ENCODE measurements at places on chromosomes 4 and X.

GRCh38 chr4:57233386-57233785, 123.2 kb upstream of the IGFBP7 start:
- DNase-seq: peak; percentile 7

DNA sequence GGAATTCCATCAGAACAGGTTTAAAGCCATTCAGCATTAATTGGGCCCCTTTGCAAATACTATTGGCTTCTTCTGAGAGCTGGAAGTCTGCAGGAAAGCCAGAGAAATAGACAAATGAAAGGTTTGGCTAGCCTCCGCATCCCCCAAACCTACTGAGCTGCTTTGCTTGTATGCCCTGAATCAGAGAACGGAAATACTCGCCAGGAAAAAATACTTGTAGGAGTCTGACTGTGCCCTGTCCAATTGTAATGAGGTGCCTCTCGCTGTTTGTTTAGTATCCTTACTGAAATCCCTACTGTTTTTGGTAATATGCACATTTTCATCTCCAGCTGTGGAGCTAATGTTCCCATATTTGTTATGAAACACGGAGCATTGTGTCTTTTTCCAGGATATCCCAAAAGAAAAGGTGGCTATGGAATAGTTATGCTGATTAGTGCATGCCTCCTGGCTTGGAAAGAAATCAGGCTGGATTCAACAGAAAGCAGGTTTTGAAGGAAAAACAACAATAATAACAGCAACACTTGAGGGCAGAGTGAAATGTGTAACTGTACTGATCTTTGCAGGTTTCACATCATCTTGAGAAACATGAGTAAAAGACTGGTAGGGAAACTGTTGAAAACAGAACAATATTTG, 50.7 kb upstream of the NLGN4X start:
- DNase-seq: no peak

DNA sequence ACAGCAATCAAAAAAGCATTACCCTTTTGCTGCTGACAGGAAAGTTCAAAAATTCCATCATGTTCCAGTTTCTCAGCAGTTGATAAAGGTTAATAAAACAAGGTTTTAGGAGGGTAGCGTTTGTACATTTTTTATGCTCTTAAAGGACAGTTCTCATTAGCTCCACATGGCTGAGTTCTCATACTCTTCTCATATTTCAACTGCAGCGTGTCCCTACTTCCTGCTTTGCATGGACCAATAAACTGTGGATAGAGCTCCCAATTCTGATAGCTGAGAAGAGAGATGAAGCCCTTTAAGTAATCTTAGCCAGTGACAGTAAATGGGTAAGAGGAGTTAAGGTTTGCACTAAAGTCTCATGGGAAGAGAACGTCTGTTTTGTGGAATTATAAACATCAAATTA, 53.5 kb downstream of the SPANXA2 start:
- no peak for DNase-seq

GRCh38 chrX:30307466-30307865, 1.7 kb downstream of the NR0B1 start:
- no peak for DNase-seq

GRCh38 chrX:48558271-48558670, 16.0 kb upstream of the RBM3 start:
- no peak for DNase-seq

DNA sequence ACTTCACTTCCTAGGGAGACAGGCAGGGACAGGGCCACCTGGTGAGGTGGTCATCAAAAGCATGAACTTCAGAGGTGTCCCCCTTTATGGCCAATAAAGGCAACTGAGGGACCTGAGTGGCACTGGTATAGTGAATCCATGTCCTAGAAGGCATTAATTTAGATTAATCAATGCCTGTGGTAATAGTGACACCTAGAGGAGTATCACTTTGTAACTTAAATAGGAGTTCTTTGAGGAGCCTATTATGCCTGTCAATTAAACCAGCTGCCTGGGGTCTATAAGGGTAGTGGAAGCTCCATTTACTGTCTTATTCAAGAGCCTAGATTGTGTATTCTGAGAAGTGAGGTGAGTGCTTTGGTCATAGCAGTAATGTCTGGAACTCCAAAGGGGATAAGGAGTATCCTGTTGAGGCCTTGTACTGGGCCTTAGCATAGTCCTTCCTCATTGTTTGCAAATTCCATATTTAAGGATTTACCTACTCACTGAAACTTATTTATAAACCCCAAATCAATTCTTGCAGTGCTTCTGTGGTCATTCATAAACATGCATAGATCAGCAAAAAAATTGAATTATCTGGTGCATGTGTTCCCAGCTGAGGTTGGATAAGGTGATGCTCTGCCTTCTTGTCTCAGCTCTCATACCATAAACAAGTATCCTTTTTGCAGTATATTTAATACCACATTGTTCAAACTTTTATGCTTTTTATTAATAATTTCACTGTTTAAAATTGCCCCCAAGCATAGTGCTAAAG, 213.8 kb upstream of the RADX start:
- DNase-seq: no peak

GRCh38 chr4:53563824-53564223, 27.5 kb downstream of the LNX1 start:
- DNase-seq: no peak

GRCh38 chr4:76305971-76306881, at the start of gene STBD1:
TSS of gene STBD1 (plus strand) at chr4:76306733. CDS start at chr4:76306770, 37 bp downstream.
- peak; percentile 45 for DNase-seq

DNA sequence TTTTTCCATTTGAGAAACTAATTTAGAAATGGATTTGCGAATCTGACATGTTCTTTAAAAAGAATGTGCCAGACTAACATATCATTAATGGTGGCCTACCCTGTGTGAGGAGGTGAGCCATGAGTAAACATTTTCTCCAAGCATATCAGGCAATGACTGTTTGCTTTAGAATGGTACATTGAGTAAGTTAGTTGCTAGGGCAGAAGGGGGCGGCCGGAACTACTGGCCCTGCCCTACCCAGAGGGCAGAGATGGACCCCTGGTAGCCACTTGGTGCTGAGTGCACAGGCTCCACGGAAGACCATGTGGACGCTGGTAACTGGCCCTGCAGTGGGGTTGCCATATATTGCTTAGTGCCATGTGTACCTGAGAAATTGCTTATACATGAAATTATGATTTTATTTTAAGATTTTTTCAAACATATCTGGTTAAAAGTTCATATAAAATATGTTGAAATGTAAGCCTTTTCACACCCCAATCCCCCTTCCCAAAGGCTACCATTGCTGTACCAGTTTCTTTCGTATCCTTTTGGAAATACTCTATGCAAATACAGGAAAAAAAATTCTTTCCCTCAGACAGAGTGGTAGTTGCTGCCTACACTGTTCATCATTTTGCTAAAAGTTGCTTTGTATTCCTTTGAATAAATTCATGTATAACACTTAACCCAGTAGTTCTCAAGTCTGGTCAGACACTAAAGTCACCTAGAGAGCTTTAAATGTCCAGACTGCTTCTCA, 8.8 kb downstream of the FNIP2 start:
- DNase-seq: peak; percentile 2

DNA sequence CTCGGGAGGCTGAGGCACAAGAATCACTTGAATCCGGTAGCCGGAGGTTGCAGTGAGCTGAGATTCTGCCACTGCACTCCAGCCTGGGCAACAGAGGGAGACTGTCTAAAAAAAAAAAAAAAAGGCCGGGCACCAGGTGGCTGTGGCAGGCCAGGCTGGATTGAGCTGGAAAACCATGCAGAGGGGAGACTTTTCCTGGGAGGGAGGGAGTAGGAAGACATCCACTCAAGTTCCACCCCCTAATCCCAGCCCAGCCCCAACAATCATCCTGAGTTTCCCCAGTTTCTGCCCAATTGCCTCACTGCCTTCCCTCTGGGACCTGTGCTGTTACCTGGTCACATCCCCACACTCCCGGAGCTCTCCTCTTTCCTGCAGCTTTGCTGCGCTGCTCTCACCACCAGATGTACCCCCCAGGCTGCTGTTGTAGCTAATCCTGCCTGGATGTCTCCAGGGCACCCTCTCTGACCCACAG, 9.0 kb upstream of the TSPYL2 start:
- peak; percentile 84 for DNase-seq

GRCh38 chr4:173264245-173264644, 69.9 kb downstream of the HMGB2 start:
- DNase-seq: no peak

- DNase-seq: no peak
These were observed 1692.1 kb downstream of the PCDH19 start for GRCh38 chrX:98717970-98718369.

DNA sequence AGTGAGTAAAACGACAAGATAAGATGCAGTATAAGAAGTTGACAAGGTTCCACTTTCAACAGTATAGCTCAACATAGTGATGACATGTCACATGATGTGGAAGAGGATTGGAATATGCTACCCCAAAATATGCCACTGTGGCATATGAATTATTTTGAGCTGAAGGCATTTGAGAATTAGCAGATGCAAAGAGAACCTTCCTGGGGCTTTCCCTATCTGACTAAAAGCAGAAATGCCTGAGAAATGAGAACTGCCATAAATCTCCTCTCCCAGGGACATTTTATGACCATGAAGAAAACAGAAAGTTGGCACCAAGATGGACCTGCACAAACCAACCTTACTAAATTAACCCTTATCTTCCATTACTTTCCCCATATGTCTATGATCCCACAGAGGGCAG, 24.8 kb downstream of the CDKN2AIP start:
- no peak for DNase-seq

DNA sequence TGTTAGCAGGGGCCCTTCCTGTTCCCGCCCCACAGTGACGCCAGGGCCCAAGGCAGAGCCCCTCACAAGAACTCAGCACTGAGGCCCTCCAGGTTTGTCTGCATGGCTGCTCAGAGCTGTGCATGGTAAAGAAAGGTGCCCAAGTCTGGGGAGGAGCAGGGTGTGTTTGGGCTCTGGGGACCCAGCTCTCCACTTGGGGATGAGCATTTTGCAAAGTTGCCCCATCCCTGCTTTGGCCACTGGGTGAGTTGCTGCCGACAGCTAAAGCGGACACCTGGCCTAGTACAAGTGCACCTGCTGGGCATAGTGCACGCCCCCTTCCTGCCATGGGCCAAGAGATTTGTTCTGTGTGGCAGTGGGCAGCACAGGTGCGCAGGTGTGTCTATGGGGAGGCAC, 2.0 kb upstream of the MXD4 start:
- DNase-seq: peak; percentile 7

GRCh38 chr4:36301127-36301526, 19.7 kb downstream of the DTHD1 start:
- DNase-seq: no peak

DNA sequence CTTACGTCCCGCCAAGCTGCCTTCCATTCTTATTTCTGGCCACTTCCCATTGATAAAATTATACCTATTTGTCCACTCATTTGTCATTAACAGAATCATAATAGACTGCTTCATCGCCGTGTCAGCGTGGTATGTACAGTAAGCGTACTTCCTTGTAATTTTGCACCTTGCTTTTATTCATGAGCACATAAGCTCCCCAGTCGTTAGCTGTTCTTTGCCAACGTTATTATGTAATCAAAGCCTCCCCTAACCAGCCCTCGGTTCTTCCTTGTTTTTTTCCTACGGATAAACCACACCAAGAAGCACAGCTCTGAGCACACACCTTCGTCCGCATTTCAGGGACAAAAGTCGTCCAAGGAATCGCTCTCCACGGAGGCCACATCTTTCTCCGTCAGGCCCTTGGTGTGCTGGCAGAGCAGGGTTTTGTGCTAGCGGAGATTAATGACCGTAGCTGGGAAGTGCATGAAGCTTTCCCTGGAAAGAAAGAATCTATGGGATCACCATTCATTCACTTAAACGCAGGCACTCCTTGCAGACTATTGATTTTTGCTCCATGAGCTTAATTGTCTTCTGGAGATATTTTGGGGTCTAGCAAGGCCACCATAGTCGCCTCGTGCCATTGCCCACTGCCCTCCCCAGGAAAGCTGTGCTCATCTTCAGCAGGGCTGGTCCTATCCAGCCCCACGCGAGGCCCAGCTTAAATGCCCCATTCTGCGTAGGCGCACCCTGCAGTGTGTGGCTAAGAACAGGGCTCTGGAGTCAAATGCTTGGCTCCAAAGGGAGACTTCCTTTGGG, 200.9 kb upstream of the PSAPL1 start:
- no peak for DNase-seq

GRCh38 chr4:55561889-55562288, 15.2 kb upstream of the CLOCK start:
- DNase-seq: no peak

- no peak for DNase-seq
These were observed 404.6 kb downstream of the PRDM5 start for GRCh38 chr4:120517966-120518365.

- DNase-seq: no peak
These were observed 46.7 kb downstream of the DDX60L start for GRCh38 chr4:168433571-168433970.

DNA sequence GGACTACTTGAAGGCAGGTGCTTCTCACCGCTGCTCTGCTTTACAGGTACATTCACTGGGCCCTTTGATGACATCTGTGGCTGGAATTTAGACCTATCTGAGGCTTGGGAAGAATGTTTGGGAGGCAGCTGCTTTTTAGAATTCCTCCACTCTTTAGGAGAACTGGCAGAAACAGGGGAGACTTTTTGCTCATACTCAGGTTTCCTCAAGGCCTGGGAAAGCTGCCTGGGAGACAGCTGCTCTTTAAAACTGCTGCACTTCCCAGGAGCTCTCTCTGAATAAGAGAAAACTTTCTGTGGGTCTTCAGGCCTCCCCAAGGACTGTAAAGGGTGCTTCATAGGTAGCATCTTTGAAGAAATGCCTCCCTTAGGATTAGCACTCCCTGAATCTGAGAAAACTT, 14.3 kb downstream of the CT47C1 start:
- no peak for DNase-seq

- peak; percentile 64 for DNase-seq
These were observed 73.9 kb downstream of the LUZP4 start for GRCh38 chrX:115363372-115363771.

DNA sequence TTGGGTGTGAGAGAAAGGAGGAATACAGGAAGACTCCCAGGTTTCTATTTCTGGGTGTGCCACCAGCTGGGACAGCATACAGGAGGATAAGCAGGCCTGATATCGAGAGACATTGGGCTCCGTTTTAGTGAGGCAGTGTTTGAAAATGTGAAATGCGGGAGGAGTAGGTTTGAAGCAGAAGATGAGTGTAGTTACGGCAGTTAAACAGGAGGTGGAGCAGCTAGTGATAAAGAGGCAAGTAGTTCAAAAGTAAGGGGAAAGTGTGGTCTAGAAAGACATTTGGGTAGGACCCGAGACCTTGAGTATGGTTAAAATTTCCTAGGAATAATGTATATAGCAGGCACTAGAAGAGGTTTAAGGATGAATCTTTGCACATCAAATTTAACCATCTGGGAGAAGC, 42.4 kb downstream of the DCUN1D4 start:
- DNase-seq: no peak

GRCh38 chr4:119693126-119693525, 64.5 kb upstream of the PDE5A start:
- no peak for DNase-seq

GRCh38 chrX:45505214-45505613, 304.5 kb upstream of the DIPK2B start:
- DNase-seq: no peak

DNA sequence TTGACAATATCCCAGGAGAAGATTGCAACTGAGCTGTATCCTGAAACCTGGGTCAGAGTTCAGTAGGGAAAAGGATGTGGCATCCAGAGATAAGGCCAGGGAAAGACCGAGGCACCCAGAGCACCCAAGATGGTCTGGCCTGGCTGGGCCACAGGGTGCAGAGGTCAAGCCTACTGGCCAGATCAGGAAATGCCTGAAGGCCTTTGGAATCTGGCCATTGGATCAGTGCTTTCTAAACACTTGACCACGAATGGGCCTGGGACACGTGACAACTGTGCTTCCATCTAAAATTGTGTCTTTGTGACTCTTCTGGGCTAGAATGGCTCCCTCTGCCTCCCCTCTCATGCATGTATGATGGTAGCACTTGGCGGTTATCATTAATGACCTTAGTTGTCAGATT, 316.9 kb downstream of the EVC2 start:
- no peak for DNase-seq

Measured in NCI-H1092 treated with DMSO at 0.1 percent for 48 hours (cell line).